ENCODE measurements at places on chromosomes 5 and 9.
A peak's percentile ranks its signal among the peaks of the same experiment; 100 is the strongest.

- DNase-seq = no peak
These were observed 15.5 kb upstream of the TRIM32 start for GRCh38 chr9:116671605-116672004.

DNA sequence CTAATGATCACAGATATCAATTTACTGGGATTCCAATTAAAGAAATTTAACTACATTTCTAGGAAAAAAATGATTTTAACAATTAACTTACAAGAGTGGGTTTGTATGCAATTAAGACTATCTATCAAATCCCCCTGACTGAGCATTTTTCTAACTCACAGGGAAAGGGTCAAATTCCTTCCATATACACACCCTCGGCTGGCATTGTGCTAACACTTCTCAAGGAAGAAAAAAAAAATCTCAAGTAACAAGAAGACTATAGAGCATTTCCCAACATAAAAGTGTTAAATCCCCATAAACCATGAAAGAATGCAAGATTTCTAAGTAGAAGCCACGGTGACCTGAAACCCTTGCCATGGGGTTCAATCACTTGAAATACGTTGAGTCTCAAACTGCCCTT is 368.8 kb downstream of the GLIS3 start:
- DNase-seq = no peak

DNA sequence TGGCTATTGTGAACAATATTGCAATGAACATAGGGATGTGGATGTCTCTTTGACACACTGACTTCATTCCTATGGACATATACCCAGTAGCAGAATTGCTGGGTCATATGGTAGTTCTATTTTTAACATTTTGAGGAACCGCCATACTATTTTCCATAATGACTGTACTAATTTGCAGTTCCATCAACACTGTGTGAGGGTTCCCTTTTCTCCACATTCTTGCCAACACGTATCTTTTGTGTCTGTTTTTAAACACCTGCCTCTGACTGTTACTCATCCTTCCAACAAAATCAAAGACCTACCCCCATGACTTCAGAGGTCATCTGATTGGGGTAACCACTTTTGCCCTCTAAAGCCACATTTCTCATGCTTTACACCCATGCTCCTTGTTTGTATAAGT is 133.5 kb downstream of the MED27 start:
- DNase-seq = no peak

DNA sequence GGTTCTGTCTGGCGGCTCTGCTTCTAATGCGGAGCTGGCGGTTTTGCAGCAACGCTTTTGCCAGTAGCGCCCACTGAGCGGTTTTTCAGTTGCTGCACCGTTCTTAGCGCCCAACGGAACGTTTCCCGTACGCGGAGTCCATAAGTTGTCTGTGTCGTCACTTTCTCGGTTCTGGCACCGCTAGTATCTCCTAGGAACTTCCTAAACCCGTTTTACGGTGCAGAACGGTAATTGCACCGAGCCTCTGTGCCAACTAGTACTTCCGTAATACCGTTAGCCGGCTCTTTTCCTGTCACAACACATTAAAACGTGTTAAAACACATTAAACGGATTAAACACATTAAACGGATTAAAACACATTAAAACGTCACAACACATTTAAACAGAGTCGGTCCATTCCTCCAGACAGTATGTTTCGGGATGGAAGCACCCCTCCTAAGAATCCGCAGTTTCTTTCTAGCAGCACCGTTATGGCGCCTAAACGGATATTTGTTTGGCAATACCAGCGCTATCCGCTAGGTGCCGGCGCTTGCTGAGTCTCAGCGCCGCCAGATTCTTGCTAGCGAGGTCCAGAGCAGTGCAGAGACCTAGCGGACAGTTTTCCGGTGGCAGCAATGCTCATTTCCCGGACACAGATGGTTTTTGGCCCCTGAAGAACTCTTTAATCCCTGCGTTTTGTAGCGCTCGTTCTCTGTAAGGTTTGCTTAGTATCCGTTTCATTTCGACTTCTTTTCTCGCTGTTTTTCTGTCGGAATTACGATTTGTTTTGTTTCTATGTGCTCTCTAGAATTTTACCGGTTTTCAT is 45.4 kb downstream of the ANXA2R start:
- DNase-seq = peak; percentile 46
